ENCODE measurements at places on chromosomes 6 and 20. TPM values are rescaled to one million over a fixed set of nuclear protein-coding genes. Genes with fewer than 3 reads are reported as not detected.

DNA sequence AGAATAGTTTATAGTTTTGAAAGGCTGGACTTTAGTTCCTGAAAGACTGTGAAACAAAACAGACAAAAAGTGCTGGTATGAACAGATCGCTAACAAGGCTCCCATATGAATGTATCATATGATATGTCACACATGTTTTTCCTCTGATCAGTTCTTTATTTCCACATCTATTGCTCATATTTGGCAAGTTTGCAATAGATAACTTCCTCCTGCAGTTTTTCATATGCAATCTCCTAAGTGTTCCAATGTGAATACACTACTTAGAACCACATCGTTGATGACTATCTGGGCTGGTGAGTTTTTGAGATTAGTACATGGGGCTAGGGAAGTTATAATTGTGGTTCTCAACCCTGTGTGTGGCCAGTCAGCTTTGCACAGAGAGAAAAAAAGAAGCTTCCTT, 23.1 kb downstream of the CRYBG1 start:
- no peaks in the 10 kb centered on the region for H3K4me1 ChIP-seq
- H3K4me3 ChIP-seq = no peak overlapping the region
- H3K27me3 ChIP-seq = no peaks in the 10 kb centered on the region
- DNase-seq = no peak
- H3K27ac ChIP-seq = no peak overlapping the region
- H3K36me3 ChIP-seq = no peaks in the 10 kb centered on the region

- no peak overlapping the region for H3K4me3 ChIP-seq
- H3K36me3 ChIP-seq = no peaks in the 10 kb centered on the region
- no peak overlapping the region for H3K27ac ChIP-seq
- DNase-seq = no peak
- H3K27me3 ChIP-seq = no peaks in the 10 kb centered on the region
These were observed 41.2 kb upstream of the EZR start for GRCh38 chr6:158860279-158860865.

GRCh38 chr6:29916741-29917140, 25.6 kb upstream of the HLA-A start:
- DNase-seq = no peak

The ARG1 gene
- total RNA-seq = not detected

GRCh38 chr20:36490191-36490590, 51.1 kb upstream of the MYL9 start:
- no peaks in the 10 kb centered on the region for H3K27me3 ChIP-seq
- no peak for DNase-seq
- no peak overlapping the region for H3K4me3 ChIP-seq

The OR2J3 gene
- total RNA-seq = not detected

The CTCFL gene
- not detected for total RNA-seq

GRCh38 chr20:9088556-9088955, 19.7 kb downstream of the PLCB4 start:
- H3K27me3 ChIP-seq = no peaks in the 10 kb centered on the region
- no peak overlapping the region for H3K4me3 ChIP-seq
- no peak overlapping the region for H3K27ac ChIP-seq
- no peak for DNase-seq
- no peaks in the 10 kb centered on the region for H3K4me1 ChIP-seq
- no peaks in the 10 kb centered on the region for H3K36me3 ChIP-seq

GRCh38 chr6:73372516-73372915, 2.8 kb upstream of the OOEP start:
- H3K27me3 ChIP-seq = no peaks in the 10 kb centered on the region
- no peaks in the 10 kb centered on the region for H3K36me3 ChIP-seq
- H3K4me1 ChIP-seq = no peaks in the 10 kb centered on the region
- no peak overlapping the region for H3K4me3 ChIP-seq

GRCh38 chr20:37727957-37728634, 34.3 kb downstream of the CTNNBL1 start:
- no peaks in the 10 kb centered on the region for H3K36me3 ChIP-seq
- H3K27me3 ChIP-seq = no peaks in the 10 kb centered on the region
- no peak for DNase-seq

GRCh38 chr20:56431471-56431870, 19.4 kb downstream of the CASS4 start:
- H3K4me1 ChIP-seq = no peaks in the 10 kb centered on the region
- H3K4me3 ChIP-seq = no peak overlapping the region
- H3K27me3 ChIP-seq = no peaks in the 10 kb centered on the region
- H3K36me3 ChIP-seq = no peaks in the 10 kb centered on the region

- no peak overlapping the region for H3K4me3 ChIP-seq
- H3K27me3 ChIP-seq = no peaks in the 10 kb centered on the region
- no peak for DNase-seq
- no peaks in the 10 kb centered on the region for H3K36me3 ChIP-seq
These were observed 88.8 kb upstream of the HS3ST5 start for GRCh38 chr6:114431641-114432040.

- no peaks in the 10 kb centered on the region for H3K27me3 ChIP-seq
- H3K4me3 ChIP-seq = no peak overlapping the region
- H3K4me1 ChIP-seq = no peaks in the 10 kb centered on the region
- H3K36me3 ChIP-seq = no peaks in the 10 kb centered on the region
These were observed 51.9 kb downstream of the MYO6 start for GRCh38 chr6:75800708-75801505.

The CGA gene
- not detected for total RNA-seq

DNA sequence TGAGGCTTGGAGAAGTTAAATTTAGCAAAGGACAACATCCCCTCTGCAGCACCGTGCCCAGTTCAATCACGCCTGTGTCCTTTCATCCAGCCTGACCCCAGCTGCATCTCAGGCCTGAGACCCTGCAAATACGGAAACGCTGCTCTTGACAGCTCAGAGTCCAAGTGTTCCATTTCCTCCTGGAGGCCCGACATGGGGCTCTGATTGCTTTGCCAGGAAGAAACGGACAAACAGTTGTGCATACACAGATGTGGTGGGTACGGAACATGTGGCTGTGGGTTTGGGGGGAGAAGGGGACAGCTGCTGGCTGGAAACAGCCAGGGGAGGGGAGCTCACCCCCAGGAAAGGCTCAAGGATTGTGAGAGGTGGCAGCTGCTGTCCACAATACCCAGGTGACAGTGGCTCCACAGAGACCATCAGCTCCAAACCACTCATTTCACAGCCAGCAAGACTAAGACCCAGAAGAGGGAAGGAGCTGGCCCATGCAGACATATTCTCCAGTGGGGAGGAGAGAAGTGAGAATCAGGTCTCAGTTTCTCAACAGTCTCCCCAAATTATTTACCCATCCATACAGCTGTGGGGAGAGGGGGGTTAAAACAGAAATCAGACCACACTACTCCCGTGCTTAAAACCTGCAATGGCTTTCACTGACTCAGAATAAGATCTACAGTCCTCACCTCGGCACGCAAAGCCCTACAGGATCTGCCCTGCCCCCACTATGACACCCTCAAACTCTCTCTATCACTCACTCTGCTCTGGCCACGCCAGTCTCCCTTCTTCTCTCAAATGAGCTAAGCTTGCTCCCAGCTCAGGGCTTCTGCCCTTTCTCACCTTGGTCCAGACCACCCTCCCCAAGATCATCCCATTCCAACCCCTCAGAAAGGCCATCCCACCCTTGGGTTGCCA, 89.1 kb downstream of the PREX1 start:
- no peak overlapping the region for H3K4me3 ChIP-seq
- H3K36me3 ChIP-seq = no peaks in the 10 kb centered on the region
- H3K4me1 ChIP-seq = no peaks in the 10 kb centered on the region
- no peak for DNase-seq
- H3K27ac ChIP-seq = no peak overlapping the region
- H3K27me3 ChIP-seq = no peaks in the 10 kb centered on the region

DNA sequence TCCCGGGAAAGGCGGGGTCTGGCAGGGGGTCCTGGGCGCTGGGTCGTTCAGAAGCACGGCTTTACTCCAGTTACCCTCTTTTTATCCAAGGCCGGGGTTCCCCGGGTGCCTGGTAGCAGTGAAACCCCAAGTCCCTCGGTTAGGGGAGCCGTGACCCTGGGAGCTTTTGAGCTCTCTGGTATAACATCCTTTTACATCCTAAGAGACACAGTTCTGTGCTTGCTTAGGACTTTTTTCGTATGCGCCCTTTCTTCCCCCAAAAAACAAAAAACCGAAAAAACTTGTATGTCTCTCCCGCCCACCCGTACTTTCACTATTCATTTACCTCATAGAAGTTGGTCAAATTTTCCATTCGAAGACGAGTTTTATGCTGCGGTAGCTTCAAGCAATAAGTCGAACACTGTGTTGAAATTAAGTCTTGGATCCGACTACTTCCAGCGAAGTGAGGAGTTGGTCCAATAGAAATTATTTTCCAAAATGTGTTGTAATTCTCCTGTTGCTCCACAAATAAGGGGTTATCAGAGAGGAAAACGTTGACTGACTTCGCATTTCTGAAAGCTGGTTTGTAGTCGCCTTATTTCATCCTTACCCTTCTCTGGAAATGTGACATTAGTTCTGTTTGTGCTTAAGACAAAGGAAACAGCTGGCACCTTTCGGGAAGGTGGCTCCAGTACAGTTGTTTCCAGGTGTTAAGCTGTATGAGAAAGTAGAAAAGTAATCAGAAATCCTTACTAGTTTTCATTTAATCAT, 816 bp upstream of the MAN1A1 start:
- H3K27ac ChIP-seq = peak overlapping the region; percentile 96
- no peaks in the 10 kb centered on the region for H3K27me3 ChIP-seq
- no peak for DNase-seq
- no peaks in the 10 kb centered on the region for H3K4me1 ChIP-seq
- no peaks in the 10 kb centered on the region for H3K36me3 ChIP-seq

The DYNLT2 gene
- total RNA-seq = not detected

GRCh38 chr6:81735756-81736380, 16.6 kb downstream of the TENT5A start:
- H3K4me1 ChIP-seq = no peaks in the 10 kb centered on the region
- no peak for DNase-seq
- no peak overlapping the region for H3K4me3 ChIP-seq
- no peaks in the 10 kb centered on the region for H3K27me3 ChIP-seq

DNA sequence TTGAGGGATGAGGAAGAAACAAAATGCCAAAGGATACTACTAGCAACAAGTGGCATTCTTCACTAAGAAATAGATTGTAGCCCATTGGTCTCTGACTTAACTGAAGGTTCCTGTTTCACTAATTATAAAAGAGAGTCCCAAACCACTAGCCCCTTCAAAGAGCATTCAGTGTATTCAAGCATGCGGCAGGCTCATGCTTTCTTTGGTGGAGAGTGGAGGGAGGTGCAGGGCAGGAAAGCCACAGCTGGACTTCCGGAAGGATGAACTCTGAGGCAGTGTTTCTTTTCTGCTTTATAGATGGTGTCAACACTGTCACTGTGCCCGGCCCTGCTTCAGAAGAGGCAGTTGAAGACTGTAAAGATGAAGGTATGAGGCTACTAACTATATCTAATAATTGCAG, 636.1 kb downstream of the KIF16B start:
- no peaks in the 10 kb centered on the region for H3K36me3 ChIP-seq
- no peak overlapping the region for H3K27ac ChIP-seq
- H3K4me3 ChIP-seq = no peak overlapping the region
- no peaks in the 10 kb centered on the region for H3K27me3 ChIP-seq
- no peak for DNase-seq

The GLO1 gene
- total RNA-seq = 65.3 TPM

The MRAP2 gene
- 10.9 TPM for total RNA-seq

DNA sequence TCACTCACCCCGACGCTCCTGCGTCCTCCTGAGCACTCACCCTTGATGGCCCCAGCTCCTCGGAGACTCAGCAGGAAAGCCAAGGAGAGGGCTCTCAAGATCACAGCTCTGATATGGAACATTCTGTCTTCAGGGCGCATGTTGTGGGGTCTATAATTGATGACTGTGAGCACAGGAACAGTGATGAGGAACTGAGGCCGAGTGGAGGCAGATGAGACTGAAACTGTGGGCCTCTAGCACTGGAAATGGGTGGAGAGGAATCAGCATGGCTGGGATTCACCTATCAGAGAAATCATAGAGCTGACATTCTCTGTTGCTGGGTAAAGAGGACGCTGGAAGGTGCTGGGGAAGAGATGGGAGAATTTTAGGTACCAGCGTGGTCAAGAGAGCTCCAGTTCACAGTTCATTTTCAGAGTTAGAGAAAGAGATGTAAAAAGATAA, at the start of gene HLA-DPA1:
Gene HLA-DPA1, minus strand, starts transcription at position 219 of the 441 bp plus-strand sequence.
- H3K4me1 ChIP-seq = no peaks in the 10 kb centered on the region
- DNase-seq = peak; percentile 41
- peak within 1 kb of the TSS; percentile 77 for H3K27ac ChIP-seq

DNA sequence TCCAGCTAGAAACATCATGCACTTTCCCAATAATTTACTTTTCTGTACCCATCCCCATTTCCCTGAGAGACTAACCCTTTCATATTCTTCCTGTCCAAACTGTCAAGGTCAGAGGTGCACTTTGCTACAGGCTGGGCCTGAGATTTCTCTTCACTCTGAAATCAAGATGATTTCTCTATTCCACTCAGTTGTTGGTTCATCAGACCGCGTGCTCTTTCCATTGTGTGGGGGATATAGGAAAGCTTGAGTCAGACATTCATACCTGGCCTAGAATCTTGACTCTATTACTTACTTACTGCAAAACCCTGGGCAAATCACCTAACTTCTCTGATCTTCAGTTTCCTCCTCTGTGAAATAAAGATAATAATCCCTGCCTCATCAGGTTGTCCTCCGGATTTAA, 4.7 kb upstream of the ZDHHC14 start:
- DNase-seq = no peak
- H3K27ac ChIP-seq = no peak overlapping the region
- H3K27me3 ChIP-seq = no peaks in the 10 kb centered on the region
- H3K4me1 ChIP-seq = peaks cover 4% of the 10 kb centered on the region
- no peaks in the 10 kb centered on the region for H3K36me3 ChIP-seq
- no peak overlapping the region for H3K4me3 ChIP-seq

GRCh38 chr6:135575629-135576028, 78.1 kb upstream of the AHI1 start:
- no peak overlapping the region for H3K27ac ChIP-seq
- H3K4me3 ChIP-seq = no peak overlapping the region
- DNase-seq = no peak
- no peaks in the 10 kb centered on the region for H3K27me3 ChIP-seq
- no peaks in the 10 kb centered on the region for H3K36me3 ChIP-seq

GRCh38 chr6:8237668-8238067, 135.3 kb upstream of the EEF1E1 start:
- no peak for DNase-seq
- no peak overlapping the region for H3K4me3 ChIP-seq
- H3K27ac ChIP-seq = no peak overlapping the region
- no peaks in the 10 kb centered on the region for H3K4me1 ChIP-seq
- H3K27me3 ChIP-seq = no peaks in the 10 kb centered on the region

- H3K27me3 ChIP-seq = no peaks in the 10 kb centered on the region
- H3K36me3 ChIP-seq = no peaks in the 10 kb centered on the region
- H3K4me3 ChIP-seq = no peak overlapping the region
- H3K4me1 ChIP-seq = no peaks in the 10 kb centered on the region
- no peak overlapping the region for H3K27ac ChIP-seq
These were observed 326.3 kb downstream of the RIMS1 start for GRCh38 chr6:72212686-72213085.
